ENCODE measurements at places on chromosomes 7 and 10. TPM values are rescaled to one million over a fixed set of nuclear protein-coding genes. Genes with fewer than 3 reads are reported as not detected.

DNA sequence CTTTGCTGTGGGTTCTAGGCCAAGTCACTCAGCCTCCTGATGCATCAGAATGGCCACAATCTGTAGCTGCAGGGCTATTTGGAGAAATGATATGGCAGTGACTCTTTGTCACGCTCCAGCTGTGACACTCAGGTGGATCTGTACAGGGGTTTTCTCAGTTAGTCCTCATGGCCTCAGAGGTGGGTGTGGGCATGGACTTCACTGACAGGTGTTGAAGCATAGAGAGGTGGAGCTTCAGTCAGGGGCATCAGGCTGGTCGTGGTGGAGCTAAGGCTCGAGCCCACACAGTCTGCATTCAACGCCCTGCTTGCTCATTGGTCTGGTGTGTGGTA is 21.2 kb downstream of the PALD1 start:
- no peak overlapping the region for H3K4me3 ChIP-seq
- H3K36me3 ChIP-seq, result no peaks in the 10 kb centered on the region
- H3K27me3 ChIP-seq, result no peaks in the 10 kb centered on the region
- peak overlapping the region; percentile 52 for H3K27ac ChIP-seq
- H3K4me1 ChIP-seq, result peaks cover 21% of the 10 kb centered on the region
- DNase-seq, result no peak

CPA1 gene
- not detected for total RNA-seq

GRCh38 chr10:93124580-93125318 is 51.1 kb downstream of the CYP26A1 start:
- H3K4me1 ChIP-seq, result no peaks in the 10 kb centered on the region
- H3K27ac ChIP-seq, result no peak overlapping the region
- DNase-seq, result no peak
- no peaks in the 10 kb centered on the region for H3K36me3 ChIP-seq
- H3K27me3 ChIP-seq, result no peaks in the 10 kb centered on the region

C10orf53 gene
- total RNA-seq, result not detected

- no peak overlapping the region for H3K4me3 ChIP-seq
- no peaks in the 10 kb centered on the region for H3K36me3 ChIP-seq
- no peaks in the 10 kb centered on the region for H3K27me3 ChIP-seq
- no peak for DNase-seq
- H3K4me1 ChIP-seq, result no peaks in the 10 kb centered on the region
Measured at GRCh38 chr7:85567983-85568382, 381.1 kb upstream of the SEMA3D start.

RBP4 gene
- 7.9 TPM for total RNA-seq

All from gastrocnemius medialis (tissue), 4 donors.